Stimulated activated CD4-positive, alpha-beta T cell treated with anti-CD3 and anti-CD28 coated beads, Interleukin-12 subunit alpha, Interleukin-12 subunit beta, amount 100 ng/mL, for 48 hours (primary cell): ENCODE measurements at places on chromosomes 1 and 21.

- DNase-seq, result no peak
Measured at GRCh38 chr1:36128126-36128904, 3.3 kb upstream of the COL8A2 start.

DNA sequence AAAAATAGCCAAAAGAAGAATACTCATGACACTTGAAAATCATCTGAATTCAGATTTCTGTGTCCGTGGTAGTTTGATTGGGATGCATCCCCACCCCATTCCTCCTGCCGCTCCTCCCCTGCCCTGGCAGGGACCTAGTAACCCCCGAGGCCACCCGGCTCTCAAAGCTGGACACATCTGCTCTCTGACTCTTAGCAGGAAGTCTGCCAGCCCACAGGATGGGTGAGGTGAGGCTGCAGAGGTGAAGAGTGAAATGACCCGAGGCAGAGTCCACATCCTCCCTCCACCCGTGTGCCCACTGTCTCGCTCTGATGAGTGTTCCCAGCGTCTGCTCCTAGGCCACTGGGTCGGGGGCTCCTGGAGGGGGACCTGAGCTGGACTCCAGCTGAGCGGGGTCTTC, 308.5 kb upstream of the VAMP3 start:
- no peak for DNase-seq

- no peak for DNase-seq
Measured at GRCh38 chr1:65165269-65165993, 17.4 kb downstream of the AK4 start.

GRCh38 chr21:46284077-46284644, 1.2 kb downstream of the MCM3AP start:
- no peak for DNase-seq

- no peak for DNase-seq
Measured at GRCh38 chr1:69551476-69552324, 16.0 kb upstream of the LRRC7 start.

DNA sequence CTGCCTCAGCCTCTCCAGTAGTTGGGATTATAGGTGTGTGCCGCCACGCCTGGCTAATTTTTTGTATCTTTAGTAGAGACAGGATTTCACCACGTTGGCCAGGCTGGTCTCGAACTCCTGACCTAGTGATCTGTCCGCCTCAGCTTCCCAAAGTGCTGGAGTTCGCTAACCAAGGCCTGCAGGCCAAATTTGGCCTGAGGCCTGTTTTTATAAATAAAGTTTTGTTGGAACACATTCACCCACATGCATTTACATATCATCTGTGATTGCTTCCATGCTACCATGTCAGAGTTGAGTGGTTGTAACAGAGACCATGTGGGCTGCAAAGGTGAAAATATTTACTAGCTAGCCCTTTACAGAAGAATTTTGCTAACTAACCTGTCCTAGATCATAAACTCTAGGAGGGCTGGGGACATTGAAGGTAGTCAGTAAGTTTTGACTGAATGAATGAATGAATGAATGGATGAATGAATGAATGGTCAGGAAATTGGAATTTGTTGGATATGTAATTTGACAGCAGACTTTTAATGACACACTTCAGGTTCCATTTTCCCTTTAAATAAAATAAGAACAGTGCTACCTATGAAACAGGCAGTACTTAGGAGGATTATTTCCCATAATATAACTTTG, 38.4 kb downstream of the ROR1 start:
- DNase-seq, result no peak

GRCh38 chr1:51583532-51583931, 33.4 kb upstream of the OSBPL9 start:
- no peak for DNase-seq

DNA sequence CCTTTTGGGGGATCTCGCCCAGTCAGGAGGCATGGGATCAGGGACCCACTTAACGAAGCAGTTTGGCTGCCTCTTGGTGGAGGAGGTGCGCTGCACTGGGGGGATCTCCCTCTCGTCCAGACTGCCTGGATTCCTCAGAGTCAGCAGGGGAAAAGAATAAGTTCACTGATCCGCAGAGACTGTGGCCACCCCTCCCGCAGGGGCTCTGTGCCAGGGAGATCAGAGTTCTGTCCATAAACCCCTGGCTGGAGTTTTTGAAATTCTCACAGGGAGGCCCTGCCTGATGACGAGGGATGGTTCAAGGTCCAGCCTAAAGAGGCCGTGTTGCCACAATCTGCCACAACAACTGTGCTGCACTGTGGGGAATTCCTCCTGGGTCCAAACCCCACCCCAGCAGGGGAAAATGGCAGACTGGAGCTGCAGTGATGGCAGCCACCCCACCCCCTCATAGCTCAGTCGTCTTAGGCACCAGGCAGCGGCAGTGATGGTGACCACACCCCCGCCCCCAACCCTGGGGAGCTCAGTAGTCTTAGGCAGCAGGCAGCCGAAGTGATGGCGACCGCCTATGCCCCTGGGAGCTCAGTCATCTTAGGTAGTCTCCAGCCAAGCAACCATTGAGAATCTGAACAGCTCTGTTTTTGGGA, 273.8 kb upstream of the USP25 start:
- no peak for DNase-seq

DNA sequence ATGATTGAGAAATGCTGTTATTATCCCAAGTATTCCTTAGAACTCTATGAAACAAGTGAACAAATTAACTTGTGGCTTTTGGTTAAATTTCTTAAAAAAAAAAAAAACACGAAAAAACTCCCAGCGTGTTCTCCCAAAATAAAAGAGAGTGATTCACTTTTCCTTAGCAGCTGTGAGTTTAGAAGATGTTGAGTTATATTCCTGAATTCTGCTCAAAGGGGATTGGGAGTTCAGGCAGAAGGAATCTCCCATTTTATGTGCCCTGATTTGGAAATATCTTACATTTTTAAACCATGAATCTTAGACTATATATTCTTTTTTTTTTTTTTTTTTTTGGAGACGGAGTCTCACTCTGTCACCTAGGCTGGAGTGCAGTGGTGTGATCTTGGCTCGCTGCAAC, 34.3 kb downstream of the SMG7 start:
- no peak for DNase-seq
